ENCODE measurements at places on chromosomes 11 and 22.

DNA sequence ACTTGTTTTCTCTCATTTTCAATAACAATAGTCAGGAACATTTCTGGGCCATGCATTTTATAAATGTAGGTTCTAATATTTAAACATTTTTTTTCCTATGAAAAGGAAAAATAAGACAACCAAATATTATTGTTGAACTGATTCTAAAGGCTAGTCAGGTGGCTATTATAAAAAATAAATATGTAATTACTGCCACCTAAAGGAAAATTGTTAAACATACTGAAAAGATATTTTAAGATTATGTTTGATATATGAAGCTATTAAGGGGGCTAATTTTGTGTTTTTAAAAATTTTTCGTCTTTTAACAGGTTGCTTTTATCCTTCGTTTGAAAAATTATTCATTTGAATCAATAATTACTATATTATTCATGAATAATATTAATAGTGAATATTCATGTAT is 62.2 kb upstream of the FDX1 start:
- no peak for DNase-seq

- no peak for DNase-seq
These were observed 198.5 kb upstream of the NCAM1 start for GRCh38 chr11:112762707-112763090.

GRCh38 chr22:43203471-43203981 is 16.6 kb upstream of the TTLL12 start:
- no peak for DNase-seq

DNA sequence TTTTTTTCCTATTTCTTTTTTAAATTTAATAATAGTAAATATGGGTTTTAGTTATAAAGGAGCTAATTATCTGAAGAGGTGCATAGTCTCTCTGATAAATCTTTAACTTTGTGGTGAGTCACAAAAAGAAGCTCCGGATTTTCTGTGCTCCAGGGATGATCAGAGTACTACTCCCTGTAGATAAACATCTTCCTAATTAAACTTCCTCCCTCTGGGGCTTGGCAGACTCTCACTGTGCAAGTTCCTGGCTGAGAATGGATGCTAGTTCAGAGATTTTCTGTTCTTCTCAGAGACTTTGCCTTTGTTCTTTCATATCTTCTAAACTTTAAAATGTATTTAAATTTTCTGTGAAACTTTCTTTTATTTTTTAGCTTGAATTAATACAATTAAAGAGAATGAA is at the start of gene OR10G7:
OR10G7 (minus strand) TSS at position 72 of the 400 bp plus-strand sequence. CDS start 2,324 bp downstream, outside the sequence.
- no peak for DNase-seq

- no peak for DNase-seq
These were observed 47.7 kb downstream of the BBOX1 start for GRCh38 chr11:27088353-27088752.

DNA sequence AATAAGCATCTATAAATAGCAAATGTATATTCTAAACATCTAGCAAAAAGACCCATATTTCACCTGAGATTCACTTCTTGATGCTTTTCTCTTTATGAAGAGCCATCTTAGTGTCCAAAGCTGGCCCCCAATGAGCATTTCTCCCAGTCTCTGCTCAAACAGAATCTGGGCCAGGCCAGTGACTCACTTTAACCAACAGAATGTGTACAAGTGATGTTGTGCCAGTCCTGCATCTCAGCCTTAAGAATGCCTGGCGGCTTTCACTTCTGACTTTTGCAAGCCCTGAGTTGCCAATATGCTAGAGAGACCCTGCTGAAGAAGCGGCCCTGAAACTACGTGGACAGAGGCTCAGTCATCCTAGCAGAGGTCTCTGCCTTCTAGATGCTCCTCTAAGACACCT is 6.9 kb upstream of the COPB1 start:
- no peak for DNase-seq

- no peak for DNase-seq
These were observed 113.5 kb downstream of the MN1 start for GRCh38 chr22:27687984-27688545.

GRCh38 chr11:61947486-61948210 is 2.5 kb upstream of the BEST1 start:
- peak; percentile 73 for DNase-seq

GRCh38 chr11:83078269-83078668 is 6.6 kb upstream of the RAB30 start:
- DNase-seq = no peak

GRCh38 chr11:16605389-16605893 is 133.0 kb upstream of the C11orf58 start:
- DNase-seq = no peak

DNA sequence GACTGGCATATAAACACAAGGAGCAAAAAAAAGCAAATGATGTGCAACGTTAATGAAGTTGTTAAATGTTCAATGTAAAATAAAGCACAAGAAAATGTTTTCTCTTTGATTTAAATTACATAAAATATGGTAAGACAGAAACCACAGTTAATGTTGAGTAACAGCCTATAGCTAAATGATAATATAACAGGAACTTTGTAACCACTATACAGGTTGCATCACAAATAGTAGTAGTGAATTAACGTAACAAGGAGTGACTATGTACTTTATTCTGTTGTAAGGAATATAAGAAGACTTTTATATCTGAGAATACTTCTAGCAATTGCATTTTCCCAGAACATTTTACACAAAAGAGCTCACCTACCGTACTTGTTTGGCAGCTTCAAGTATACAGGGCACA is 16.9 kb downstream of the SAAL1 start:
- no peak for DNase-seq

DNA sequence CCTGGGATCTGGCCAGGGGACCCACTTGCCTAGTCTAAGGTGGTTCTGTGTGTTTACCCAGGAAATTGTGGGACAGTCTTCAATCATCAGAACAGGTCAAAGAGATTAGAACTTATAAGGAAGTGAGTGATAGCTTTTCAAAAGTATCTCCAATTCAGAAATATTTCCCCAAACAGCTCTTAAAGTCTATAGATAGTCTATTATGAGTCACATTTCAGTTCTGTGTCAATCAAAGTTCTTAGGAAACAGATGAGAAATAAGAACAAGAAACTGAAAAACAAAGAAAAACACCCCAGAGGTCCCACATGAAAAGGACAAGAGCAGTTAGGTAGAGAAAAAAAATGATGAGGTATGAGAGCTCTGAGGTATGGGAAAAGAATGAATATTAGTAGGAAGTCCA is 381.4 kb upstream of the MPPED2 start:
- DNase-seq = no peak

Data from CD4-positive, alpha-beta T cell treated with Interferon gamma for 1 hour (primary cell).